ENCODE measurements at places on chromosomes 3 and 15. TPM values are rescaled to one million over a fixed set of nuclear protein-coding genes. Genes with fewer than 3 reads are reported as not detected.

GRAMD2A gene
- not detected for total RNA-seq

FLNB gene
- 14.2 TPM for total RNA-seq

- DNase-seq, result no peak
These were observed 13.6 kb downstream of the LRRC2 start for GRCh38 chr3:46552538-46552937.

- DNase-seq, result no peak
These were observed 63.3 kb downstream of the SEMA3G start for GRCh38 chr3:52381623-52382022.

USP3 gene
- 15.4 TPM for total RNA-seq

KIF15 gene
- total RNA-seq, result 15.2 TPM

- DNase-seq, result no peak
These were observed 801 bp downstream of the CA12 start for GRCh38 chr15:63380808-63381282.

DNA sequence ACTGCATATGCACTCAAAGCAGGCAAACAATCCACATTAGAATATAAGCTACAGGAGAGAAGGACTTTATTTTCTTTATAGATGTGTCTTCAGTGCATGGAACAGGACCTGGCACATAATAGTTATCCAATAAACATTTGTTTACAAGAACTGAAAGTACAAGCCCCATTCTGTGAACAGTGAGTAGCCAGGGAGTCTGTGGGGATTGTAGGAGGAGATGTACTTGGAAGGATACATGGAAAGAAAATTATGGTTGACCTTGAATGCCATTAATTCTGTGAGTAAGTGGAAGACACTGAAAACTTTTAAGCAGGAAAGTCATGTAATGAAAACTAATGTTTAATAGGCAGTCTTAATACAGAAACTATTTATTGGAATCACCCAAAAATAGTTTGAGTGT is 28.3 kb downstream of the MASP1 start:
- no peak for DNase-seq

GRCh38 chr3:116059421-116060096 is 385.7 kb downstream of the LSAMP start:
- DNase-seq, result no peak

DNA sequence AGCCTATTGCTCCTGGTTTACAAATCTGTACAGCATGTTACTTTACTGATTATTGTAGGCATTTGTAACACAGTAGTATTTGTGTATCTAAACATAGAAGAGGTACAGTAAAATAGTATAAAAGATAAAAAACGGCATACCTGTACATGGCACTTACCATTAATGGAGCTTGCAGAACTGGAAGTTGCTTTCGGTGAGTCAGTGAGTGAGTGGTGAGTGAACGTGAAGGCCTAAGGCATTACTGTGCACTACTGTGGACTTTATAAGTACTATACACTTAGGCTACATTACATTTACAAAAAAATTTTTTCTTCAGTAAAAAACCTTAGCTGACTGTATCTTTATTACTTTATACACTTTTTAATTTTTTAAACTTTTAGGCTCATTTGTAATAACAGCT is 90.9 kb downstream of the RAP2B start:
- DNase-seq, result no peak

GRCh38 chr3:197365586-197365985 is 67.2 kb upstream of the DLG1 start:
- no peak for DNase-seq

DNA sequence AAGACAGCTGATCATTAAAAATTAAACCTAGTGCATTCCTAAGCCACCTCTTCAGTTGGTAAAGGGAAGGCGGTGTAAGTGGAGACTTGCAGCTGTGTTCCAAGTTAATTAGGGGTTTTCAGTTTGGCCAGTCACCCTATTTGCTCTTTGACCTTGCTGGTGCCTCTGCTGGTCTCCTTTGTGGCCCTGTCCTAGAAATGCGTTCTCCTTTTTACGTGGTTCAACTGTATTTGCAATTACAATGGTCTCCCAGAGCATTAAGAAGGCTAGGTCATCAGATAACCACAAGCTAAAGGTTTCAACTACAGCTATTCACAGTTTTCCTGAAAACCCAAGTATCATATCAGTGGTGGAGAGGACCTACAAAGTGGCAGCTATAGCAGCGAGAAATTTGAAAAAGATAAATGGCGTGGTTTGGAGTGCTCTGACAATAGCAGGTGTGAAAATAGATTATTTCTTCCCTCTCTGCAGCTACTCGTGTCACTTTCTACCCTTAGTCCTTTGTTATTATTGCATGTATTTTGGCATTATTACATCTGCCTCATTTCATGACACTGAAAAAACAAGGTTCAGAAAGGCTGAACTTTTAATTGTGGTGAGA is 203.5 kb upstream of the TBC1D5 start:
- DNase-seq, result no peak

Measured in Karpas-422 (cell line).